Stimulated activated CD8-positive, alpha-beta memory T cell treated with anti-CD3 and anti-CD28 coated beads, Interleukin-4, amount 100 ng/mL, for 1 hour (primary cell): ENCODE measurements at places on chromosomes 16 and 17.

- DNase-seq = no peak
Measured at GRCh38 chr16:20628213-20628612, 52.0 kb upstream of the ACSM2B start.

DNA sequence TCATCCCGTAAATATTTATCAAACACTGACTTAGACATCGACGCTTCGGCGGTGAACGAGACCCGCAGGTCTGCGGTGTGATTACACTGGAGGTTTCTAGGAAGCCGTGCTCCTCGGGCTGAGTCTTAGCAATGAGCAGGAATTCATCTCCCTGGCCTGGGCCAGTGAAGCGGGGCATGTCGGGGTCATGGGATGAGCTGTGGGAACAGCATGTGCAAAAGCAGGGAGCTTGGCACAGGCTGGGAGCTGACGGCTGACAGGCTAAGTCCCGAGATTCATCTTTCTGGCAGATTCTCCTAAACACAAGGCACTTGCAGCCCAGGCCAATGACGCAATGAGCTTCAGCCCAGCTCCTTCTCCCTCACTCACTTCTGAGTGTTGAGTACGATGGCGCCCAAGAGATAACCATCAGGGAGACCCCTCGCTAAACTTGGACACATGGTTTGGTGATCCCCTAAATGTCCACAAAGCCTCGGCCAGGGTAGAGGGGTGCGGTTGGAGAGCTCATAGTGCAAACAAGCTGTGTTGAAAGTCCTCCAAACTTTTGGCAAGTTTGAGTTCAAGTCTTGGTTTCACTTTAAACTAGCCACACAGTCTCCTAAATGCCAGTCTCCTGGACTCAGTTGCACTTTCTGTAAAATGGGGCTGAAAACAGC is 12.8 kb downstream of the CRISPLD2 start:
- no peak for DNase-seq

- no peak for DNase-seq
Measured at GRCh38 chr16:24771779-24772157, 42.3 kb downstream of the TNRC6A start.

- no peak for DNase-seq
Measured at GRCh38 chr17:7101531-7101930, 13.1 kb downstream of the ASGR2 start.

- DNase-seq = no peak
Measured at GRCh38 chr17:75488693-75489510, 26.4 kb downstream of the CASKIN2 start.

GRCh38 chr16:69620573-69620972 is 54.8 kb downstream of the NFAT5 start:
- no peak for DNase-seq
